Activated CD8-positive, alpha-beta T cell treated with anti-CD3 and anti-CD28 coated beads, Interleukin-2, amount 10 ng/mL, durations not matched to agents 7 days and 5 days (primary cell): ENCODE measurements at places on chromosomes 2 and 18. TPM values are rescaled to one million over a fixed set of nuclear protein-coding genes. Genes with fewer than 3 reads are reported as not detected.

- DNase-seq: no peak
Observed at GRCh38 chr2:68367953-68368653, 3.0 kb downstream of the PLEK start.

DNA sequence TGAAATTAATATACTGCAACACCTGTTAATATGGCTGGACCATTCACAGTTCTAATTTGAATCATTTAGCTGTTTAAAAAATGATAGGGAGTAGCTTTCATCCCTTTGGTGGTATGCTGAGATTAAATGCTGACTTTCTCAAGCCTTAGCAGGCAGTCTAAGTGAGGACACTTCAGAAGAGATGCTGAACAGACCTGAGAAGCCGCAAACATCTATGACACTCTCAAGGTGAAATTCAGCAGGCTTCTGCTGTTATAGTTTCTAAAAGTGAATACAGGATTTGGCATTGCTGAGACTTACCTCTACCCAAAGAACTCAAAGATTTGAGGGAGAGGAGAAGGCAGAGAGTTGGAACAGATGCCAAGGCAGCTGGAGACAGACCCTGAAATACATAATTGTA is 431.2 kb upstream of the FAM98A start:
- DNase-seq: no peak

DNA sequence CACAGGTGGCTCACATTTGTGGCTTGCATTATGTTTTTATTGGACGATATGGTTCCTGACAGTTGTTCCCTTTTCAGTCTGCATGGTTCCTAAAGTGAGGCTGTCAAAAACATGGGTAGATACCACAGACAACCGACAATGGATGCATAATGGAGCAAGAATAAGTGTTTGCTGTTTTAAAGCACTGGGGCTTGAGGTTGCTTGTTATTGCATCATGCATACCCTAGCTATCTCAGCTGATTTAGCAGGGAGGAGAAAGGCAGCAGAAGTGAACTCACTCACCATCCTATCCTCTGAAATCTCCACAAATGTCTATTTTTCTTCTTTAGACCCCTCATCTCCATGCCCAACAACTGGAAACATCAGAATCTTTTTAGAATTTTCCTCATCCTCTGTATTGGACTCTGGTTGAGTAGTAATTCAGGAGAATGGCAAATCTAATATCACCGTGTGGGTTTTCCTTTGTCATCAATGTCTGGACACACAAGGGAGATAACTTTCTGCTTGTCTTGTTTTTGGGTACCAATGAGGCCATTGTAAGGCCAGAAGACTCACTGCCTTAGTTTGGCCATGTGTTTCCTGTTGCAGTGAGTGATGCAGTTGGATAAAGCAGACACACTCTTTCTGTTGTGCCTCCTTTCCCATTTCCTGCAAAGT is 46.7 kb downstream of the FBXO48 start:
- DNase-seq: no peak

- no peak for DNase-seq
Observed at GRCh38 chr2:68119504-68119903, 38.2 kb upstream of the PNO1 start.

GRCh38 chr18:43772907-43773306 is 495.6 kb upstream of the SYT4 start:
- DNase-seq: no peak

DNA sequence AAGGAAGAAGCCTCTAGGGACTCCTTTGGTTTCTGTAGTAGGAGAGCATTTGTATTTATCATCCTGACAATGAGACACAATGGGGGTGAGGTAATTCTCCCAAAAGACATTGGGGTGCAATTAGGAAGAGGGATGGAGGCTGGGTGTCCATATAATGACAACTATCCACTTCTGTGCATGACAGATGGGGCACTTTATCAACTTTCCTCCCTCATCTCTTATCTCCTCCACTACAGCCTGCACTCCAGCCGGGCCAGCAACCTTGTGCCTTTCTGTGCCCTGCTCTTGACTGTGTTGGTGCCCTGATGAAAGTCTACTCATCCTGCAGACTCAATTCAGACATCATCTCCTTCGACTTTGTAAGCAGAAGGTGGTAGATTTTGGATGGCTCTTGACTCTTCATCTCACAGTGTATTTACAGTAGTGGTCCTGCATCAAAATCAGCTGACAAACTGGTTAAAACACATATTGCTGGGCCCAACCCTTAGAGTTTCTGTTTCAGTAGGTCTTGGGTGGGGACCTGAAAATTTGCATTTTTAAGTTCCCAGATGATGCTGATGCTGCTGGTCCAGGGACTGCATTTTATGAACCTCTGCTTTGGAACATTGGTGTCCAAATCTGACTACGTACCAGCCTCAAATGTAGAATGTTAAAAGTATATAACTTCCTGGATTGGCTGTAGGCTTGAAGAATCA is 40.8 kb upstream of the CFAP36 start:
- no peak for DNase-seq

DNA sequence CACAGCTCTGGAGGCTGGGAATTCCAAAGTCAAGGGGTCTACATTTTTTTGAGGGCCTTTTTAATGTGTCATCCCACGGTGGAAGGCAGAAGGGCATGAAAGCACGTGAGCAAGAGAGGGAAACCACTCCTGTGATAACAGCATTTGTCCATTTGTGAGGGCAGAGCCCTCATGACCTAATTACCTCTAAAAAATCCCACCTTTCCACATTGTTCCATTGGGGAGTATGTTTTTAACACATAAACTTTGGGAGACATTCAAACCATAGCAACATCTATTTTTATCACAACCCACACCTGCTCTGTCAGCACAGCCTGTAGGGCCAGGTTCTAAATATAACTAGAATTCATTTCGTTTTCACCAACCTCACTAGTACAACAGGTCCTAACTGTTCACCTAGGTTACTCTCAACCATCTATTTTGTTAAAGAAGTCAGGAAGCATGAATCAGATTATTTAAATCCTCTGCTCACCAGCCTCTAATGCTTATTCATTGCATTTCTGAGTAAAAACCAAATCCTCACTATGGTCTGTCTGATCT is 92.2 kb upstream of the DPP10 start:
- no peak for DNase-seq

MATN3 gene
- not detected for total RNA-seq

LRPPRC gene
- 94.7 TPM for total RNA-seq

MC4R gene
- not detected for total RNA-seq

EFEMP1 gene
- total RNA-seq: not detected
